Adipocyte (in vitro differentiated cells): ENCODE measurements at places on chromosomes 5 and 9.

DNA sequence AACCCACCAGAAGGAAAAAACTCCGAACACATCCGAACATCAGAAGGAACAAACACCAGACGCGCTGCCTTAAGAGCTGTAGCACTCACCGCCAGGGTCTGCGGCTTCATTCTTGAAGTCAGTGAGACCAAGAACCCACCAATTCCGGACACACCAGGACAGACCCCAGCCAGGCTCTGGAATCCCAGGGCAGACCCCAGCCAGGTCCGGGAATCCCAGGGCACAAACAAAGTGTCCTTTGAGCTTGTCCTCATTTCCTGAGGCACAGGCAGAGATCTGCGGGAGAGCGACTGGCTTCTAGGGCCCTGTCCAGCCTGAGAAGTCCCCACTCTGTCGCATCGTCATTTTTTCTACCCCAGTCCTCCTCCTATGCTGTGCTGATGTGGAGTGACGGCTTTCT, 461.1 kb downstream of the ACTL7B start:
- no peak for DNase-seq

DNA sequence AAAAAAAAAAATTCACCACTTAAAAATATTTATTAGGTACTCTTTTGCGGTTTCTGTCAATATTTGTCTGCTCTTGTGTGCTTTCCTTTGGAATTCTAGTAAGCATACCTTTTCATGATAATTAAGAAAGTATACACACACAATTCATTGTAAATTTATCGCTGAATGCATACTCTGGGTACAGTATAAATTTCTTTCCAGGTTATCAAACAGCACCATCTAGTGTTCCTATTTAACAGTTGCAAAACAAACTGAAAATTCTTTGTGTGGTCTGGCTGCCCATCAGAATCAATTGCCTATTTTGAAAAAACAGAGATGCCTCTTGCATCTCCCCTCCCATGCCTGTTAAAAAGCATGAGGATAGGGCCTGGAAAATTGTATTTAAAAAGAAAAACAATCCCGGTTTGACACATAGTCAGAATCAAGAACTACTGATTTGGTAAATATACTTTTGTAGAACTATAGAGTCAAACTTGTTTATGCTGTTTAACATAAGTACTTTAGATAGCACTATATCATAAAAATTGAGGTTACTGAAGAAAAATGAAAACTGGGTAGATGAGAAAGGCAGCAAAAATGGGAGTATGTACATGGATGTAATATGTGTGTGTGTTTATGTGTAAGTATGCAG, 16.2 kb downstream of the PGGT1B start:
- DNase-seq = peak; percentile 78

- DNase-seq = no peak
These were observed 46.7 kb upstream of the MACIR start for GRCh38 chr5:103211576-103212561.

- no peak for DNase-seq
These were observed 105.7 kb downstream of the DTWD2 start for GRCh38 chr5:118882666-118883065.

DNA sequence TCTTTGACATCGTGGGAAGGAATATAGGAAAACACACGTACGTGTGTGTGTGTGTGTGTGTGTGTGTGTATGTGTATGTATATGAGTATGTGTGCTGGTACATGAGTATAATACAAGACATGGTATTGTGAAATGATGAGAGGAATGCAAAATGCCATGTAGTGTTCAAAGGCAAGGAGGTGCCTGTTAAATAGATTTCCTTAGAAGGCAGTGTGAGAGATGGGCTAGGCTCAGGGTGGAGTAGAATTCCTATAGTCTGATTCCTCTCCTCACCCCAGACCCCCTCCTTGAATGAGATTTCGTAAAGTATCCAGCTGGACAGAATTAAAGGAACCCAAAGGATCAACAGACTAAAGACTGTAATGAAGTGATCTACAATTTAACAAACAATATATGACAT, 11.1 kb downstream of the GPR21 start:
- DNase-seq = peak; percentile 88

DNA sequence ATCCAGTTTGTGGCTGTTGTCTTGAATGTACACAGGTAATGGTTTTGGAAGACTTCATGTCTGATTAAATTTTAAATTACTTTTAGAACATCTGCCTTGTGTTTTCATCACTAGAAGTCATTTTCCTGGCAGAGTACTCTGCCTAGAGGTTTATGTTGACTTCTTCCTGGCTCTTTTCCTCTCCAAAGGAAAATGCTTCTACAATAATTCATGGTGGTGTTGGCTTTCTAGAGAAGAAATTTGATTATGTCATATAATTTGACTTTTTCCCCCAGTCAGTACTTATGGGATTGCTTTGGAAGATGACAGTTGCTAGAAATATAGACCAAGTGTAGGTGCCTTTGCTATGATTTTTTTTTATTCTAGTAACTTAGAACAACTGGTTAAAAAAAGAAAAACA, 46.8 kb downstream of the F2RL2 start:
- no peak for DNase-seq

DNA sequence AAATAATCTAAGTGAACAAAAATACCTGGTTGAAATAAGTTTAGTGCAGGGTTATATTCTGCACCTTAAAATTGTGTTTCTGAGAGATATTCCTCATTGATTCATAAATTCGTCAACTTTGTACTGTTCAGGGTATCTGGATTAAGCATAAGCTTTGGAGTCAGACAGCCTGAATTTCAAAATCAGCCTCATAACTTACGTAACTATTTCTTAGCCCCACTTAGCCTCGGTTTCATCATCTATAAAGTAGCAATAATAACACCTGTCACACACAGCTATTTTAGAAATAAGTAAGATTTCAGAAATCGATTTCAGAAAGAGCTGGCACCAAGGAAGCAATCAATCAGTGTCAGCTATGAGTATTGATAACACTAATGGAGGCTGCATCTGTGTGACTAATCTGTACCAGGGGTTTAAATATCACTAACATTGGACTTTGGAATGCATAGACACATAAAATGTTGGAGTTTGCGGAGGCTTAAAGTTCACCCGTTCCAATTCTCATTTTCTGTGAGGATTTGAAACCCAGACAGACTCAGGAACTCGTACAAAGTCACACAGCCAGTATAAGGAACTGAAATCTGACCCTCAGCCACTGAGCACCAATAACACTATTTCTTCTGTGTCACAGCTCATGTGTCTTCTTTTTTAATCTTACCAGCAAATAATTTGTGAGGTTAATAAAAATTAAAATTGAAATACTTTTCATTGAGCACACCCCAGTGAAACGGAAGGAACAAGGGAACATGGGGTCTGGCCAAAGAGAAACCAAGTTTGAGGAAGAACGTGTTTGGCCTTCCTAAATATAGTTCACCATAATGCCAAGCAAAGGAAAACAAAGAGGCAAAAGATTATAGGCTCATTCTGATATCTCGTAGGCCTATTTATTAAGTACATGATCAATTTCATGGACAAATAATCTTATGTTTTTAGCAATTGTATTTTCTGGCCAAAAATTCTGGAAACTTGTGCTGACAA, 194.4 kb upstream of the PTGER4 start:
- DNase-seq = peak; percentile 25

- DNase-seq = no peak
These were observed 79.8 kb downstream of the LMX1B start for GRCh38 chr9:126693428-126693944.

- no peak for DNase-seq
These were observed 12.5 kb upstream of the RAPGEF1 start for GRCh38 chr9:131752231-131752884.

- peak; percentile 83 for DNase-seq
These were observed 3.1 kb downstream of the SLC4A9 start for GRCh38 chr5:140362875-140363630.

DNA sequence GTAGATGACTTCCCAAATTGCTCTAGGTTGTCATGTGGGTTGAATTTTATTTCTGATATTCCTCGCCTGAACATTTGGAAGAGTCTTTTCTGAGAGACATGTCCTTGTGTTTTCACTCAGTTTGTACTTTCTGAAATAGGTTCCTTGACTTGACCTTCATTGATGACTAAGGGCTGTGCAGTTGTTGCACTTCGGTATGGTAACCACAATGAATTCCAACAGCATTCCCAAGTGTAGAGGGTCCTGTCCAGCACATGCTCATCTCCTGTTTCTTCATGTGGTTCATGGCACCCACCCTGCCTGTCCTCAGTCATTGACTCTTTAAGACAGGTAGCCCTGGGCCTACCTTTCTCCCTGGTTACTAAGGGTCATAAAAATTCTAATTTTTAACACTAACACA, 527.8 kb downstream of the MTRR start:
- no peak for DNase-seq

GRCh38 chr9:121744002-121744686, 92.7 kb downstream of the DAB2IP start:
- peak; percentile 41 for DNase-seq

DNA sequence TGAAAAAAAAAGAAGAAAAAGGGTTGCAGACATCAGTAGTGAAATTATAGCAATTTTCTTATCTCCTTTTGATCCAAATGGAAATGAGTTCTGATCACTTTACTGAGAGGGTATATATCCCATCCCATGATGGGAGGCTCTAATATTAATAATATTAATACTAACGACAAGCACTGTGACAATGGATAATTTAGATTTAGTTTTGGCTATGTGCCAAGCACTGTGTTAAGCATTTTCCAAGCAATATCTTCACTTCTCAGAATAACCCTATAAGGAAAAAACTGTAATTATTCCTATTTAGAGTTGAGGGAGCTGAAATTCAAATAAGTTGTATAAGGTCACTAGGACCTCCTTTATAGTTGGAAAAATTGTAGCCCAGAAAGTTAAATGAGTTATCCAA, 58.4 kb upstream of the ASTN2 start:
- DNase-seq = no peak

DNA sequence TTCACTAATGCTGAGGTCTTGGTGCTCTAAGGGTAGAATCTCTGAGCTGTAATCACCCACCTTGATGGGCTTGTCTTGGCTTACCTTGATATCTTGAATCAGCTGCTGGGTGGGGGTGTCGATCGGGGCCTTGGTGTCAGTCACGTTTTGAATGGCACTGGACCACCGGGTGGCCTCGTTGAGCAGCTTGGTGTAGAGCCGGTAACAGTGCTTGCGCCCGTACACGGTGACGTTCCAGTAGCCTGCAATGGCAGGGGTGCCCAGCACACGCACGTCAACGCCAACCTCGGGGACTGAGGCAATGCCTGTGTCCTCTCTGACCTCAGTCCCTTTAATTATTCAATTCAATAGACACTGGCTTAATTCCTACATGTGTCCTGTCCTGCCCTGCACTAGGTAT, 63.1 kb upstream of the RETREG1 start:
- no peak for DNase-seq

- no peak for DNase-seq
These were observed 148.0 kb downstream of the FGF1 start for GRCh38 chr5:142537938-142538337.

GRCh38 chr9:137645211-137645610, 26.4 kb downstream of the EHMT1 start:
- no peak for DNase-seq

DNA sequence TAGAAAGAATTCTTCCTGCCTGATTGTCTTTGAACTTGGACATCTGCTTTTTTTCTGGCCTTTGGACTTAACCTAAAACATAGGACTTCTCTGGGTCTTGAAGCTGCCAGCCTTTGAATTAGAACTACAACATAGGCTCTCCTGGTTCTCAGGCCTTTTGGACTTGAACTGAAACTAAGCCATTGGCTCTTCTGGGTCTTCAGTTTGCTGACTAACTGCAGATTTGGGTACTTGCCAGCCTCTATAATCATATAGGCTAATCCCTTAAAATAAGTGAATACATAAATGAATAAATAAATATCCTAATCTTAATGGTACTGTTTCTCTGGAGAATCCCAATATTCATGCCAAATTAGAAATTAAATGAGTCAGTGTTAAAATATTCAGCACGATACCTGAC, 473.4 kb upstream of the PAPPA start:
- no peak for DNase-seq

GRCh38 chr9:94941211-94941875, 214.8 kb downstream of the AOPEP start:
- no peak for DNase-seq

DNA sequence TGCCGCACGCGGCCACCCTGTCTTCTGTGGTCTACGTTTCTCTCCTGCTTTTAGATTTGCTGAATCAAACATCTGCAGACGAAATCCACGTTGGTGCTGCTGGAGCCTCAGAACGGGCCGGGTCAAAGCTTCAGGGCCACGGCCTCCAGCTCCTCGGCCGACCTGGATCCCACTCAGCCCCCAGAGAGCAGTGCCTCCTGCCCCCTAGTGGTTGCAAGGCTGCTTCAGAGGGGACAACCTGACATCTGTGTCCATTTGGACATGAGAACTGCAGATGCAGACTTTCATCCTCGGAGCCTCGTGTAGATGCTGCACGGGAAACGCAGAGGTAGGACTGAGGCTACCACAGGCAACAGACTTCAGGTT, 23.0 kb upstream of the SLC6A3 start:
- DNase-seq = peak; percentile 8

GRCh38 chr9:78938821-78939220, 632.9 kb upstream of the TLE4 start:
- no peak for DNase-seq

- no peak for DNase-seq
These were observed 1040.8 kb downstream of the TAF11L14 start for GRCh38 chr5:18675041-18675440.

- no peak for DNase-seq
These were observed 30.1 kb downstream of the TSPAN17 start for GRCh38 chr5:176677209-176677939.
